ENCODE measurements at places on chromosomes 4 and X. TPM values are rescaled to one million over a fixed set of nuclear protein-coding genes. Genes with fewer than 3 reads are reported as not detected.

The HMGB2 gene
- 107 TPM for total RNA-seq

The CXorf65 gene
- not detected for total RNA-seq

The KLHL4 gene
- 3.5 TPM for total RNA-seq

The CTAG1B gene
- total RNA-seq, result not detected

The DSPP gene
- not detected for total RNA-seq

All from A549 treated with DMSO at 1 μM for 4 hours (cell line).